Kidney tubule cell (primary cell): ENCODE measurements at places on chromosomes 6 and 20.
A peak's percentile ranks its signal among the peaks of the same experiment; 100 is the strongest.

GRCh38 chr20:4661191-4661590 is 60.5 kb upstream of the PRND start:
- no peak for DNase-seq

- DNase-seq = no peak
Measured at GRCh38 chr20:58448958-58449357, 59.9 kb downstream of the VAPB start.

DNA sequence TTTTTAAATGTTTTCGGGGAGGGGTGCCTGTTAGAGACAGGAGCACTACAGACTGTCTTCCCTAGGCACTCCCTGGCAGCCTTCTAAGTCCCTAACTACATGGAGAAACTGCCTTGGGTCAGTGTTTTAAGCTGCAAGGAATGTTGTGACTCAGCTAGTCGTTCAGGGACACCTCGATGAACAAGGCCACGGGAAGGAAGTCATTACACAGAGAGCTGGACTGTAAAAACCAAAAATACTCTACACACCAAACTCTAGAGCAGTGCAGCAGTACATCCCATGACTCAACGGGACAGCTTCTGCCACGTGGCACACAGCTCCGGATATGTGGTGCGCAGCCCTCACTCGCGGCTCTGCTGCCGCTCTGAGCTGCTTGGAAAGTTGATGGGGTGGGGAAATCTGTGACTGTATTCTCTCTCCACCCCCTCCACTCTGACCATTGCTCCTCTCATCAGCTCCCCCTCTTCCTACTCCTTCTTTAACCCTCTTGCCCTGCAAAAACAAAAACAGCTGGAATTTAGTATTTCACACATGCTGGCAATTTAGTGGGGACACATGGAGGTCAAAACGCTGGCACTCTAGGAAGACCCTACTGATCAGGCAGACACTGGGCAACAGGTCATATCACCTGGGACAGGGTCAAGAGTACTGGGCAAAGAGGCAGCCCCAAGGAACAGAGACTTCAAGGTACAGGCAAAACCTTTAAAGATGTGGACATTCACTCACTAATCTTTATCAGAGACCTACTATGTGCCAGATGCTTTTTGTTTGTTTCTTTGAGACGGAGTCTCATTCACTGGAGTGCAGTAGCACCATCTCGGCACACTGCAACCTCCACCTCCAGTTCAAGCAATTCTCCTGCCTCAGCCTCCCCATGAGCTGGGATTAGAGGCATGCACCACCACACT is 10.9 kb upstream of the LPIN3 start:
- DNase-seq = peak; percentile 100

GRCh38 chr20:7828437-7828836 is 111.8 kb downstream of the HAO1 start:
- DNase-seq = no peak

- DNase-seq = no peak
Measured at GRCh38 chr6:18415207-18415606, 28.1 kb downstream of the RNF144B start.
